CD4-positive, alpha-beta T cell treated with Interleukin-4 for 1 hour (primary cell): ENCODE measurements at places on chromosomes 4 and X.

DNA sequence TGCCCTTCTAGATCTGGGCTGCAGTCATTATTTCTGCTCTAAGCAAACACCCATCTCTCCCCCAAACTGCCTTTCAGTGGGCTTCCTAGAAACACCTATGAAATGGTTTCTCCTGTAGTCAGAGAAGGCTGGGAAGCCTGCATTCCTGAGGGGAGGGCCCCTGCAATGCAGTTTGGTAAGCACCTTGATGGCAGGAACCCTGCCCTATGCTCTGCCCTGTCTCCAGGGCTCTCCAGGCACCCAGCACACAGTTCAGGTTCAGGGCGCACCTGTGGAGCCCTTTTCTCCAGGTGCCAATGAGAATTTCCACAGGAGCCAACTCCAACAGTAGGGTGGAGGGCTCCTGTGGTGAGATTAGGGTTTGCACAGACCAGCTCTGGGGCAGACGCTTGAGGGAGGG is 69.1 kb upstream of the FBXW7 start:
- DNase-seq, result no peak

DNA sequence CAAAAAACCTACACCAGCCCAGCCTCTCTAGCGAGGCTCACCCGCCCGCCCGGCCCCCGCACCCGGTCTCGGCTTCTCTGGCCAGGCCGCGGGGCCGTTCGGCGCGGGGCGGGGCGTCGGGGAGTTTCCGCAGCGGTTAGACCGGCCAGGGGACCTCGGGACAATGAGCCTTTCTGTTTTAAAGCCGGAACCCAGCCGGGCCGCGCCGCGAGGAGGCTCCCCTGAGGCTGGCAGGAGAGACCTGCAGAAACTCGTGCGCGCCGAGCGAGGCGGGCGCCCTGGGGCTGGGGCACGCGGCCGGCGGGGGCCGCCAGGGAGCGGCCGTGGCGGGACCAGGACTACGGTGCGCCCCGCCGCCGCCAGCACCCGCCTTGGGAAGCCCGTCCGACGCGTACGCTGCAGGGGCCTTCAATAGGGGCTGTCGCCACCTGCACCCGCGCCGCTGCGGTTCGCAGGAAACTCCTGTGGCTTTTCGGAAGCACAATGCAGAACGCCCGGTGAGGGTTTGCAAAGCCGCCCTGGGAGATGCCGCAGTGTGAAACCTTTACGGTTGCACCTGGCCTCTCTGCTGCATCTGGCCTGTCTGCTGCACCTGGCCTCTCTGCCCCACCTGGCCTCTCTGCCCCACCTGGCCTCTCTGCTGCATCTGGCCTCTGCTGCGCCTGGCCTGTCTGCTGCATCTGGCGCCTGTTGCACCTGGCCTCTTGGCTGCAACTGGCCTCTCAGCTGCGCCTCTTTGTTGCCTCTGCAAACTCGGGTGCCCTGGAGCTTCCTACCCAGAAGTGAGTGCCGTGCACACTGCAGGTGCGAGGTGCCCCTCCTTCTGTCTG is 63.9 kb downstream of the TRAPPC11 start:
- DNase-seq, result peak; percentile 54

DNA sequence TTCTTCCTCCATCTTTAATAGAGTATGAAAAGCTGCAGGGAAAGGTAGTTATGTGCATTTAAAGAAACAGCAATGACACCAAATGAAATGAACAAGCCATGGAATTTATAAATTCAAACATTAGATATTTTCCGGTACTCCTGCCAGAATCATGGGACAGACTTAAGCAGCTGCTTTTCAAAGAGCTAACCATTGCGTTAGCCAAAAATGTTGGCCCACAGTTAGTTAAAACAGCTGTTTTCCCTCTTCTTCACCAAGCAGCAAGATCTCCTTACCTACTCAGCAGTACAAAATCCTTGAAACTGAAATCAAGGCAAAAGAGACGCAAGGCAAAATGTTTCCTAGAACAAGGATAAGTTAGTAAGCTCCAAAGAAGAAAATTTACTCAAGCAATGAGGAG is 64.0 kb downstream of the MANBA start:
- DNase-seq, result no peak

DNA sequence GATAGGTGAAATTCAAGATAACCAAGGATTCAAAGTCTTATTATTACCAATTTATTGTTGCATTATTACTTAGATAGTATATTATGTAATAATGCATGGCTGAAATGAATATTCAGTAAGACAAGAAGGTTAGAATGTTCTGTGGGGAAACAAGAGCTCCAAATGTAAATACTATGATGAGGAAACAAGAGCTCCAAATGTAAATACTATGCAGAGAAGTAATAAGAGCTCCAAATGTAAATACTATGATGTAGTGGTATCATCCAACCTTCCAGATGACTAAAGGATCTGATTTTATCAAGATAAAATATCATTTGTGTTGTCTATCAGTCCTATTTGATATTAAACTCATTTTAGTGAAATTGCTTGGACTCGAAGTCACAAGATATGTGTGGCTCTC is 82.2 kb upstream of the PCDH18 start:
- no peak for DNase-seq

DNA sequence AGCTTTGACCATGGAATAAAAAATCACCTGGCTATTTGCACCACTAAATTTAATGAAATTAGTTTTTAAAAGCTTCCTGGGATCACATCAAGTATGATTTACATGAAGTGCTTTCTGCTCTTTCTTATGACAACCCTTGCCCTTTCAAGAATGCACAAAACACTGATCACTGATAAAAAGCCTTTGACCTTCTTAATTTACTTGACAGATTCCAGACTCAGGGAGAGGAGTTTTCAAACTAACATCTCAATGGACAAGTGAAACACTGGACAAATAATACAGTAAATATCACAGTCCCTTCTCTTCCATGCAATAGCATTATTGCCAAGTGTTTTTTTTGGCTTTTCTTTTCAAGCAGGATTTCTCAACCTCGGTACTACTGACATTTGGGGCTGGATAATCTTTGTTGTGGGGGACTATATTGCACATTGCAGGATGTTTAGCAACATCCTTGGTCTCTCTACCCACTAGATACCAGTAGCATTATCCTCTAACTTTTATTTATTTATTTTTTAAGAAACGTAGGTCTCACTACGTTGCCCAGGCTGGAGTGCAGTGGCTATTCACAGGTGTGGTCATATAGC is 86.3 kb downstream of the ZNF827 start:
- DNase-seq, result no peak

- no peak for DNase-seq
Observed at GRCh38 chr4:848307-848691, 22.4 kb upstream of the CPLX1 start.

- no peak for DNase-seq
Observed at GRCh38 chr4:159046683-159047082, 56.2 kb upstream of the RAPGEF2 start.

- no peak for DNase-seq
Observed at GRCh38 chr4:76302826-76303438, 3.6 kb upstream of the STBD1 start.
